ENCODE measurements at places on chromosomes 13 and 19. TPM values are rescaled to one million over a fixed set of nuclear protein-coding genes. Genes with fewer than 3 reads are reported as not detected.
A peak's percentile ranks its signal among the peaks of the same experiment; 100 is the strongest.

DNA sequence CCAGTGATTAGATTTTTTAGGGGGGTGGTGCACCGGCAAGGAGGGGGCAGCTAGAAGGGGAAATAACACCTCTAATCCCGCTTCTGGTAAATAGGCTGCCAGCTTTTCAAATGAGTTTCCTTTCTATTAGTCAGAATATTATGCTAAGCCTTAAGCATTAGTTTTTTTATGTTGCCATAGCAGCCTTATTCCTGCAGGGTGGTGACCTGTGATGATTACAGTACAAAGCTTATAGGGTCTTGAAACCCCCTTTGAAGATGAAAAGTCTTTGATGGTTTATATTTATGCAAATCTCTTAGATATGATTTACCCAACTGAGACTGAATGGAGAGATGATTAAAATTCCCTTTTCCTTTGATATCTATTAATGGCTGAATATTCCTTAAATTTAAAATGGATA, 109.8 kb downstream of the ZIC5 start:
- H3K36me3 ChIP-seq: no peaks in the 10 kb centered on the region
- H3K4me1 ChIP-seq: no peaks in the 10 kb centered on the region
- DNase-seq: no peak
- H3K4me3 ChIP-seq: no peak overlapping the region
- H3K27ac ChIP-seq: no peak overlapping the region

DNA sequence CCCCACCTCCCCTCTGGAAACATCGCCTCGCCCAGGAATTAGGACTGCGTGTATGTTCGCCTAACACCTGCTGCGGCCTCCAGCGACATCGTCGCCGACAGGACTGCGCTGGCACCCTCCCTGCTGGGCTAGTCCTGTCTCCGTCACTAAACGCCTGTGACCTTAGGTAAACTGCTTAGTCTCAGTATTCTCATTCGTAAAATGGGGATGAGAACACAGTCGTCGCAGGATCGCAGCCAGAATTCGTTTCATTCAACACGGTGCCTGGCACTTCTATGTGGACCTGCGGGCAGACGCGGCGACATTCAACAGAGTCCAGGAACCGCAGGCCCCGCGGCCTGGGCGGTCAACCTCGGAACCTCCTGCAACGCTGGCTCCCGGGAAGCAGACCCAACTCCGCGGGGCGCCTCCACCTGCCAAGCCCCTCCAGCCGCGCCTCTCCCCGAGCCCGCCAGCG, 485 bp downstream of the CRYL1 start:
- H3K36me3 ChIP-seq: no peaks in the 10 kb centered on the region
- DNase-seq: peak; percentile 61
- H3K27me3 ChIP-seq: no peaks in the 10 kb centered on the region
- H3K4me3 ChIP-seq: peak overlapping the region; percentile 98
- no peaks in the 10 kb centered on the region for H3K4me1 ChIP-seq

GRCh38 chr13:36530861-36531590, 98.7 kb downstream of the CCNA1 start:
- no peaks in the 10 kb centered on the region for H3K27me3 ChIP-seq
- no peaks in the 10 kb centered on the region for H3K36me3 ChIP-seq
- no peak for DNase-seq
- H3K27ac ChIP-seq: no peak overlapping the region

GRCh38 chr13:113365583-113365970, 1.6 kb upstream of the GRTP1 start:
- DNase-seq: no peak
- H3K27me3 ChIP-seq: no peaks in the 10 kb centered on the region
- no peak overlapping the region for H3K27ac ChIP-seq
- H3K4me1 ChIP-seq: no peaks in the 10 kb centered on the region
- no peak overlapping the region for H3K4me3 ChIP-seq
- no peaks in the 10 kb centered on the region for H3K36me3 ChIP-seq

DNA sequence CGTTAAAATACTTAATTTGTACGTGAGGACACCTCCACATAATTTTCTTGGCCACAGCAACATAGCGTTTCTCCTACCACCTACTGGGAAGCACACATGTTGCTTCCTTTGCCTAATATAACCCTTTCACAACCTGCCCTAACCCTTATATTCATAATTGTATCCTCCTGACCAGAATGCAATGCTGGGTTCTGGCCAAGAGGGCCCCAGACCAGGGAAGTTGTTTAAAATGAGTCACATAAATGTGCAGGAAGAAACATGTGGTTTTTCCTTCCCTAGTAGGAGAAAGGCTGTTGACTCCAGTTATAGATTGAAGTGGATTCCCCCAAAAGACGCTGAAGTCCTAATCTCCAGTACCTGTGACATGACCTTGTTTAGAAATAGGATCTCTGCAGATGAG, 187.3 kb downstream of the NUFIP1 start:
- H3K36me3 ChIP-seq: no peaks in the 10 kb centered on the region
- H3K27me3 ChIP-seq: no peaks in the 10 kb centered on the region
- H3K4me3 ChIP-seq: no peak overlapping the region
- no peak for DNase-seq
- H3K27ac ChIP-seq: no peak overlapping the region

- H3K27me3 ChIP-seq: no peaks in the 10 kb centered on the region
- no peaks in the 10 kb centered on the region for H3K36me3 ChIP-seq
- peak; percentile 98 for DNase-seq
- H3K4me3 ChIP-seq: peak within 1 kb of the TSS; percentile 84
- H3K27ac ChIP-seq: peak within 1 kb of the TSS; percentile 94
Measured at GRCh38 chr19:58326914-58327726, at the start of gene ZSCAN22. Gene ZSCAN22 (plus strand): TSS chr19:58326994. CDS start chr19:58334803, 7,809 bp downstream.

DNA sequence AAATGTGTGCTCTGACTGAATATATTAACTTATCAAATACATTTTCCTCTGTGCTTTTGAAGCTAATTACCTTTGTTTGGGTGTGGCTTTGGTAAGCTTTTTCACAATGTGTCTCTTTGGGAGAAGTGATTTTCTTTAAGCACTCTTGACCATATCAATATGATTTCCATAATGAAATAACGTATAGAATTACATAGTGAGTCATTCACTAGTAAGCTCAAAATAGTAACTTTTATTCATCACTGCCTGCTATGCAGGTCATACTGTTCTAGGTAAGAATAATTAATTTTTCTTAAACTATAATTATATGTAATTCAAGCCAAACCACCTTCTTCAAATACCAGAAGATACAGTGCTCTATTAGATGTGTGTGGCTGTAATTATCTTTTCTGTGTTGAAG, 480.7 kb downstream of the MYO16 start:
- H3K27ac ChIP-seq: no peak overlapping the region
- no peaks in the 10 kb centered on the region for H3K36me3 ChIP-seq
- H3K4me1 ChIP-seq: no peaks in the 10 kb centered on the region
- DNase-seq: no peak
- H3K27me3 ChIP-seq: no peaks in the 10 kb centered on the region
- no peak overlapping the region for H3K4me3 ChIP-seq

GRCh38 chr19:1449467-1450442, at the start of gene APC2:
Gene APC2 (plus strand): TSS chr19:1450121. CDS start chr19:1453002, 2,881 bp downstream.
- peaks cover 91% of the 10 kb centered on the region for H3K27me3 ChIP-seq
- no peak within 1 kb of the TSS for H3K4me3 ChIP-seq
- no peak for DNase-seq
- H3K4me1 ChIP-seq: peaks cover 6% of the 10 kb centered on the region
- no peaks in the 10 kb centered on the region for H3K36me3 ChIP-seq

DNA sequence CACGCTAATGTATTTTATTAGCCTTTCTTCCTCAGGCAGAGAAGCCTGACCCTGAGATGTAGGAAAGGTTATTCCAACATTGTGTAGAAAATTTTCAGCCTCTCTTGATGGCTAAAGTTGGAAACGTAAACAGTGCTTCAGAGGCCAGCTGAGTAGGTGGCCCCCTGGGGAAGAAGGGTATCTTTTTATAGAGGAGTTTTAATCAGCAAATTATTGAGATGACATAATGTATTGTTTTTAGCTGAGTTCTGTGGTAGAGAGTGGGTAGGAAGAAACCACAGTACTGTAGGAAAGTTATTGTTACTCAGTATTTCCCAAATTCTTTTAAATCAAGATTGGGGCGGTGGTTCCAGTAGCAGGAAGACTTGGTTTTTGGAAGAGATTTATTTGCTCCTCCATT, 268.8 kb downstream of the DLEU7 start:
- no peak for DNase-seq
- no peak overlapping the region for H3K4me3 ChIP-seq
- no peak overlapping the region for H3K27ac ChIP-seq
- H3K27me3 ChIP-seq: no peaks in the 10 kb centered on the region

The CYSLTR2 gene
- 0.10 TPM for total RNA-seq

The BEST2 gene
- total RNA-seq: 12.1 TPM

The ZNF823 gene
- 10.7 TPM for total RNA-seq

The MZF1 gene
- total RNA-seq: 19.3 TPM

The SIGLEC5 gene
- total RNA-seq: not detected

The RAB20 gene
- total RNA-seq: 32.1 TPM

The ZNF439 gene
- total RNA-seq: 7.6 TPM

The ICAM4 gene
- 0.37 TPM for total RNA-seq
